Putamen (tissue), 1 donor: ENCODE measurements at places on chromosomes 12 and 14.

DNA sequence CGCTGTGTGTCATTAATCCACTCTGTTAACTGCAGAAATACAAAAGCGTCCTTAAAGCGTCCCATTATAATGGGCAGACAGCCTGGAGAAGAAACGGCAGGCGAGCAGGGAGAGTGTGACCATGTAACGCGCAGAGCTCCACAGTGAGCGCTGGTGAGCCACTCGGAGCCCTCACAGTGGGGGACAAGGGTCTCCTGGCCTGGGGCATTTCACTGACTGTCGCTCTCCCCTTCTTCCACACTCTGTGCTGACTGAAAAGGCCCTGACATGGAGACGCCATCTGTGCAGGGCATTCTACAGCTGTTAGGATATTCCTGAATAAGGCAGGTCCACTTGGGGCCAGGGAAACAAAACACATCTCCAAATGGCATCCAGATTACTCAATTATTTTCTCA, 24.2 kb downstream of the CCDC92 start:
- DNase-seq: no peak

DNA sequence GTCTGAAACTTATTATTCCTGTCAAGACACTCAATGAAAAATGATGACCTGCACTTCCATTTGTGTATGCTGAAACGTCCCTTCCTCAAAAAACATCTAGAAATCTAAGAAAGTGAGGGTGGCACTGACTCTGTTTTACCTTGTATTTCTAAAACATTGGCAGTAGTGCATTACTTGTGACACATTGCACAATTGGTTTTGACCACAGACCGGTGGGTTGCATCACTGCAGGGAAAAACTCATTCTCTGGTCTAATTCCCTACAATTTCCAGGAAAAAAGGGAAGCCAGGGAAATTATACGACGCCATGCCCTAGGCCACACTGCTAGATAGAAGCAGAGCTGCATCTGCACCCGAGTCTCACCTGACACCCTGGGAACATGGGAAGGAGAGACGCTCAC, 156.7 kb downstream of the NTF3 start:
- DNase-seq: no peak

GRCh38 chr14:49703965-49704364, 11.0 kb downstream of the KLHDC1 start:
- no peak for DNase-seq

GRCh38 chr14:67418401-67419191, 6.6 kb upstream of the PLEK2 start:
- DNase-seq: no peak

- no peak for DNase-seq
These were observed 18.1 kb downstream of the NOS1 start for GRCh38 chr12:117343296-117343695.

- no peak for DNase-seq
These were observed 42.9 kb downstream of the SPPL3 start for GRCh38 chr12:120861074-120861795.

DNA sequence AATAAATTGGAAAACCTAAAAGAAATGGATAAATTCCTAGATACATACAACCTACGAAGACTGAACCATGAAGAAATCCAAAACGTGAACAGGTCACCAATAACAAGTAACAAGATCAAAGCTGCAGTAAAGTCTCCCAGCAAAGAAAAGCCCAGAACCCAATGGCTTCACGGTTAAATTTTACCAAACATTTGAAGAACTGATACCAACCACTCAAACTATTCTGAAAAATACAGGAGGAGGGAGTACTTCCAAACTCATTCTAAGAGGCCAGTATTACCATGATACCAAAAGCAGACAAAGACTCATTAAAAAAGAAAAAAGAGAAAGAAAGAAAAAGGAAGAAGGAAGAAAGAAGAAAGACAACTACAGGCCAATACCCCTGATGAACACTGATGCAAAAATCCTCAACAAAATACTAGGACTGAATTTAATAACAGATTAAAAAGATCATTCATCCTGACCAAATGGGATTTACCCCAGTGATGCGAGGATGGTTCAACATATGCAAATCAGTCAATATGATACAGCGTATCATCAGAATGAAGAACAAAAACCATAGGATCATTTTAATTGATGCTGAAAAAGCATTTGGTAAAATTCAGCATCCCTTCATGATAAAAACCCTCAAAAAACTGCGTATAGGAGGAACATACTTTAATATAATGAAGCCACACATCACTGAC, 26.9 kb upstream of the CCDC88C start:
- DNase-seq: no peak

GRCh38 chr14:106200541-106201315, 674.3 kb downstream of the TMEM121 start:
- DNase-seq: no peak

DNA sequence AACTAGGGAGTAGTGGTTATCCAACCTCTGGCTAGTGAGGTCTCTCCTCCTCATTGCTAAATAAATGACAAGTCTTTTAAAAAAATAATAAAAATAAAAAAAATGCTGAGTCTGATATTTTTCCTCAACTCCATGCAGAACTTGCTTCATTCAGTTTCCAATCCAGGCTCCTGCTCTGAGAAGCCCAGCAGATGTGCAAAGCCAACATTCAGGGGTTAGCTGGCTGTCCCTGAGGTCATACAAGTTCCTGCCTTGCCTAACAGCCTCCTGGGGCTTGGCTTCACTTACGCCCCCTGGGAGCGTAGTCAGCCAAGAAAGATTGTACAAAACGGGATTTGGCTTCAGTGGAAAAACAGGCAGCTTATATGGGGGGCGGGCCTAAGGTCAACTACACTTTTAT, 23.3 kb downstream of the RTRAF start:
- DNase-seq: peak; percentile 23

GRCh38 chr12:49636979-49637755, 13.8 kb downstream of the PRPF40B start:
- DNase-seq: peak; percentile 61

GRCh38 chr14:22893706-22894105, 10.7 kb downstream of the REM2 start:
- no peak for DNase-seq

DNA sequence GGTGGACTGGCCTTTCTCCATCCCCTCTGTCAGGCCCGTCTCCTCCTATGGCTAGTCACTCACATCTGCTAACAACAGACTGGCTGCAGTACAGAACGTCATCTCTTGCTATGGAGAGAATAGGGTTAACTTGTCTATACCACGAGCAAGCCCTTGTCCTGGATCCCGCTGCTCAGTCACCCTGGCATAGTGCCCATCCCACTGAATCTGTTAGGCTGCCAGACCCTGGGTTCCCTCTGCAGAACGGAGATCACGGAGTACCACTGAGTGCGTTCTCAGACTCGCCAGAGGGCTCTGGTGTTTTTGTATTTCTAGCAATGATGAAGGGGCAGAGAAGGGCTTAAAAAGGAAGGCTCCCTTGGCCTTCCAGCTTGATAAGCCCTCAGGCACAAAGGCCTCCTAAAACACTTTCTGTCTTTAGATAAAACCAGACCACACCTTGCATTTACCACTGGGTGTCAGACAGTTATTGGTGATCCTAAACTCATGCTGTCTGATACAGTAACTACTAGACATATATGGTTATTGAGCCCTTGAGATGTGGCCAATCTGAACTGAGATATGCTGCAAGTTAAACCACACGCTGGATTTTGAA, 6.3 kb upstream of the NRIP2 start:
- no peak for DNase-seq

DNA sequence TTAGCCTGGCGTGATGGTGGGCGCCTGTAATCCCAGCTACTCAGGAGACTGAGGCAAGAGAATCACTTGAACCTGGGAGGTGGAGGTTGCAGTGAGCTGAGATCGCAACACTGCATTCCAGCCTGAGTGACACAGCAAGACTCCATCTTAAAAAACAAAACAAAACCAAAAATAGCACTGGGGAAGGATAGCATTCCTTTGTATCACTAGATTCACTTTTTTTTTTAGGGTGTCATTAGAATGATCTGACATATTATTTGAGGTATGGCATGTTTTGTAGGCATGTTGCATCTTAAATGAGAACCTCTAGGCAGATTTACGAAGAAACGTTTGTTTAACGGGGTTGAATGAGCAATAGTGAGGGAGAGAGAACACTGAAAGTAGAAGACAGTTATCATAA, 16.8 kb upstream of the FAR2 start:
- no peak for DNase-seq
